ENCODE measurements at places on chromosomes 1 and 21. TPM values are rescaled to one million over a fixed set of nuclear protein-coding genes. Genes with fewer than 3 reads are reported as not detected.

The NME7 gene
- 16.5 TPM for polyA plus RNA-seq

- H3K27me3 ChIP-seq: no peaks in the 10 kb centered on the region
- H3K4me1 ChIP-seq: peaks cover 68% of the 10 kb centered on the region
- H3K27ac ChIP-seq: peak overlapping the region; percentile 88
- DNase-seq: no peak
Observed at GRCh38 chr1:12457771-12458170, 160.2 kb downstream of the DHRS3 start.

The TMEM50B gene
- 17.3 TPM for polyA plus RNA-seq

DNA sequence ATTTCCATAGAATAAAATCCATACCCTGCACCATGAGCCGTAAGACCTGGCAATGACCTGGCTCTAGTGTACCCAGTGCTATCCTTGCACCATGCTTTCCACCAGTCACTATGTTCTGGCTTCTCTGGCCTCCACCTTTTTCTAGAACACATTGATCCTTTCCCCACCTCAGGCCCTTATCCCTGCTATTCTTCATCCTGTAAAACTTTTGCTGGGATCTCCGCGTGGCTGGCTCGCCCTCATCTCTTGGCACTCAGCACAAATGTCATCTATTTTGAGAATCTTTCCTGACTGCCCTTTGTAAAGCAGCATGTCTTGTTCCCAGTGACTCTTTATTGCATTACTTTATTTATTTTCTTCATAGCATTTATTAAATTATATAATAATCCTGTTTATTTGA is 169.8 kb upstream of the B3GALT2 start:
- peaks cover 11% of the 10 kb centered on the region for H3K4me1 ChIP-seq
- no peaks in the 10 kb centered on the region for H3K36me3 ChIP-seq
- no peak overlapping the region for H3K4me3 ChIP-seq
- DNase-seq: no peak
- H3K27ac ChIP-seq: no peak overlapping the region

The TARBP1 gene
- polyA plus RNA-seq: 20.4 TPM

DNA sequence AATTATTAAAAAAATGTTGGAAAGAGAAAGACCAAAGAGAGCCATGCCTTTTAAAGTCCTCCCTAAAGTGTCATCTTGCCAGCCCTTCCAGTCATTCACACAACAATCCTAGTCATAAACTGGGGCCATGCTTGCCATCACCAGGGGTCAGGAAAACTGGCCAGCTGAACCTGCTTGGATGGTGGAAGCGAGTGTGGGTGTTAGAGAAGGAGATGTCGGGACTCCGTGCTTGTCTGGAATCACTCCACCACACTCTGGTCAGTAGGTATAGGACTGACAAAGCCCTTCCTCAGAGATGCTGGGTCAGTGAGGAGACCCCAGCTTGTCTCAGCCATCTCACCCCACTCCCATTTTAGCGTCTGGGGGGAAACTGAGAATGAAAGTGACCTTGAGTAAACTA is 3.3 kb upstream of the HAPLN2 start:
- H3K4me1 ChIP-seq: peaks cover 8% of the 10 kb centered on the region
- H3K36me3 ChIP-seq: no peaks in the 10 kb centered on the region
- no peak overlapping the region for H3K4me3 ChIP-seq
- no peak for DNase-seq
- peaks cover 27% of the 10 kb centered on the region for H3K27me3 ChIP-seq

The UTS2 gene
- not detected for polyA plus RNA-seq

GRCh38 chr1:58067082-58067481 is 479.4 kb downstream of the OMA1 start:
- no peaks in the 10 kb centered on the region for H3K36me3 ChIP-seq
- H3K27me3 ChIP-seq: no peaks in the 10 kb centered on the region
- no peak overlapping the region for H3K4me3 ChIP-seq

The AMY2B gene
- 0.53 TPM for polyA plus RNA-seq

DNA sequence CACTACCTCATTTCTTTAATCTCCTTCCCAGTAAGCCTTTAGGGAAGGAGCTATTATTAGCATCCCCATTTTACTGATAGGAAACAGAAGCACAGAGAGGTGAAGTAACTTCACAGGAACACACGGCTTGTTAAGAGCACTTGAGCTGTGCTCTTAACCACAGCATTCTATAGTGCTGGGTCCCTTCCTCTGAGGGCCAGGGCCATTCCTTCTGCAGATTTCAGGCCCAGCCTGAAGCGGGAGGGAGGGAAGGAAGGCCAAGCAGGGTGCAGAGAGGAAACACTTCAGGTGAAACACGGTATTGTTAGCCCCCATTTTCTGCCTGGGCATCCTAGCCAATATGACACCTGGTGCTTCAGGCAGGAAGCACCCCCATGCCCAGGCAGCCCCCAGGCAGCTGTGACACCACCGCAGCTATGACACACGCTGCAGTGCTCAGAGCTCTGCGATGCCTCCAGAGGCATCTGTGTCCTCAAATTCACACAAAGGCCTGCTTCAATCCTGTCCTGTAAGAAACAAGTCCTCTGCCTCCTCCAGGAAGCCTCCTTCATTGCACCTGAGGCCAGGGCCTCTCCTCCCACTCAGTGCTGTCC is 4.5 kb upstream of the EXTL1 start:
- DNase-seq: no peak
- no peak overlapping the region for H3K27ac ChIP-seq
- no peak overlapping the region for H3K4me3 ChIP-seq
